ENCODE measurements at places on chromosomes 13 and 19.

DNA sequence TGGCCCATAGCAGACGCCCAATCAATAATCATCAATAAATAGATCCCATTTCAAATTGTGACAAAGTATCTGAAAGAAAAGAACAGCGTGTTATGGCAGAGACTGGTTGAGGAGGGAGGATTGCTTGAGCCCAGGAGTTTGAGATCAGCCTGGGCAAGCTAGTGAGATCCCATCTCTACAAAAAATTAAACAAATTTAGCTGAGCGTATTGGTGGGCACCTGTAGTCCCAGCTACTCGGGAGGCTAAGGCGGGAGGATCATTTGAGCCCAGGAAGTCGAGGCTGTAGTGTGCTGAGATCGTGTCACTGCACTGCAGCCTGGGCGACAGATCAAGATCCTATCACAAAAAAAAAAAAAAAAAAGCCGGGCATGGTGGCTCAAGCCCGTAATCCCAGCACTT is 6.4 kb upstream of the GNA11 start:
- DNase-seq, result no peak

DNA sequence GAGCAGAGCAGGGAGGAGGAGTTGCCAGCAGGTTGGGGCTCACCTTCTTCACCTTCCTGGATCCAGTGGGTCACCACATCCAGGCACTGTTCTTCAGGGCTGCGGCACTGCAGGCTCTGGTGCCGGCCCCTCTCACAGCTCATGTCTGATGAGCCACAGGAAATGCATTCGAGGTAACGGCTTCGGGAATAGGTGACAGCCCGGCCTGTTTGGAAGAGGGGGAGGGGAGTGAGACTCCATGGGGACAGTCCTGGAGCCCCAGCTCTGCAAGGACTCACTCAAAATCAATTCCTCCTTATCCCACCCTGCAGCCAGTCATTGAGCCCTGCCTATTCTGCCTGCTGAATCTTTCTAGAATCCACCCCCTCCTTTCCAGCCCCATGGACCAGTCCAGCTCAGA is 13.5 kb downstream of the PLAUR start:
- no peak for DNase-seq

DNA sequence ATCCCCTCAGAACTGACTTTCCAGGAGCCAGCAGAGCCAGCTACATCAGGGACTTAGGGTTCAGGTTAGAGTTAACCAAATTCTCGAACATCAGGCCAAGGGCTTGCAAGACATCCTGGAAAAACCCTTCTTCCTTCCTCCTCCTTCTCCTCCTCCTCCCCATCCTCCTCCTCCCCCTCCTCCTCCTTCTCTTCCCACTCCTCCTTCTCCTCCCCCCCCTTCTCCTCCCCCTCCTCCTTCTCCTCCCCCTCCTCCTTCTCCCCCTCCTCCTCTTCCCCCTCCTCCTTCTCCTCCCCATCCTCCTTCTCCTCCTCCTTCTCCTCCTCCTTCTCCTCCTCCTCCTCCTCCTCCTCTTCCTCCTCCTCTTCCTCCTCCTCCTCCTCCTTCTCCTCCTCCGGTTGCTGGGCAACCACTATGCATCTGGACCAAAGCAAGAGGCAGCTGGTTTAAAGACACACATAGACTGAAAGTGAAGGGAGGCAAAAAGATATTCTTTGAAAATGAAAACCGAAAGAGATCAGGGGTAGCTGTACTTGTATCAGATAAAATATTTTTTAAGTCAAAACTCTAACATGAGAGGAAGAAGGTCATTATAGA is 5.9 kb upstream of the CCL25 start:
- DNase-seq, result no peak

GRCh38 chr19:12155324-12155860 is 1.1 kb downstream of the ZNF625 start:
- DNase-seq, result no peak

DNA sequence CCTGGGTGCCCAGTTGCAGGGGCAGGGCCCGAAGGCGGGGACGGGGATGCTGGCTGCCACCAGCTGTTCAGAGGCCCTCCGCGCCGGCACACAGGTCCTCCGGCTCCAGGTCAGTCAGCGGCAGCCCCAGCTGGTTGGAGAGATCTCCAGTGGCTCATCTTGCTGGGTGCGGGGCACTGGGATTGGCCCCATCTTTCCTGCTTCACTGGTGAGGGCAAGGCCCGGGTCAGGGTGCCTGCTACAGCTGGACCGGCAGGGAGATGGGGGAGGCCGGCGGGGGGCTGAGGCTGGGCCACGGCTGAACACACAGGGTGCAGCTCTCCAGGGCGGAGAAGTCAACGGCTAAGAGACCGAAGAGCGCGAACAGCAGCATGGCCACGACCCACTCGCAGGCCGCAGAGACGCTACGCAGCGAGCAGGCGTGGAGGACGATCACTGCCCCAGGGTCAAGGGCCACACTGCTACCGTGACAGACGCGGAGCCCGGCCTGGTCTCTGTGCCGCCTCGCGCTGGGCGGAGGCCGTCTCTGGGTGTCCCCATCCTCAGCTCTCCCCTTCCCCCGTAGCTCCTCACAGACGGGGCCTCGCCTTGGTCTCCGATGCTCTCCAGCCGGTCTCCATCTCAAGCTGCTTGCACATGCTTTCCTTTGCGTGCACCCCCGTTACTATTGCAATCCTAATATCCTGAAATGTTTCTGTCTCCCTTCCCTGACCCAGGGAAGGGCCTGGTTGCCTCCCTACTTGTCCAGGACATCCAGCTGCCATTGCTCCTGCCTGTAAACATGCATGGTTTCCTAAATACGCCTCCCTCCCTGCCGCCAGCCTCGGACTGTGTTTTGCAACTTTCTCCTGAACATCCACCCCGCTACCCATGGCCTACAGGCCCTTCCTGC is 12.3 kb downstream of the TMEM150B start:
- DNase-seq, result no peak

GRCh38 chr19:33904681-33905080 is 108.0 kb downstream of the KCTD15 start:
- DNase-seq, result no peak

Data from posterior vena cava (tissue), 2 donors.